ENCODE measurements at places on chromosomes 1 and 21. TPM values are rescaled to one million over a fixed set of nuclear protein-coding genes. Genes with fewer than 3 reads are reported as not detected.

Gene LRRC3
- 2.3 TPM for total RNA-seq

Gene SRP9
- 551 TPM for total RNA-seq

Gene ATAD3A
- total RNA-seq, result 14.8 TPM

DNA sequence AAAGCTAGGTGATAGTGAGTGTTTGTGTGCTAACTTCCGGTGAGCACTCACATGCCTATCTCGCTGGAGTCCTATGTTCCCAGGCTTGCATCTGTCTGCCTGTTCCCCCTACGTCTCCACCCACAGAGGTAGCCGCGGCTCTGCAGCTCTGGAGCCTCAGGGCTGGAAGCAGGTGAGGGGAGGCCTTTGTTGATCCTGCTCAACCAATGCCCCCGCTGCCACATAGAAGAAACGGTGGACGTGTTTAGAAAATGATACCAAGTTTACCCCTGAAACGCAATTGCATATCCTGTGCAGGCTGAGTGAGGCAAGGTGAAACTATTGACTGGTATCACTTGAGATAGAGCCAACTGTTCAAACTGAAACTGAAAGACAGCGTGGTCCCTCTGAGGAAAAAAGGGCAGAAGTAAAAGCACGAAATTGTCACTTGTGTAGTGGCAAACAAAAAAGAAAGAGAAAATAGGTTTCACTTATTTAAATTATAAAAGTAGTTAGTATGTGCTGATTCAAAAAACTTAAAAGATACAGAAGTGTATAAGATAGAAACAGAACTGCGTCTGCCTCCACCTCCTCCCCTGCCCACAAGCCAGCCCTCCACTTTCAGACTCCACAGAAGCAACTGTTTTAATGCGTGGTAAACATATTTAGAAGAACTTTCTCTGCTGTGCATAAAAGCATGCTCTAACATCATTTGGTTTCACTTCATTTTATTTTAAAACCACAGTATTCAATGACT is 38.6 kb upstream of the ETS2 start:
- no peak for DNase-seq

DNA sequence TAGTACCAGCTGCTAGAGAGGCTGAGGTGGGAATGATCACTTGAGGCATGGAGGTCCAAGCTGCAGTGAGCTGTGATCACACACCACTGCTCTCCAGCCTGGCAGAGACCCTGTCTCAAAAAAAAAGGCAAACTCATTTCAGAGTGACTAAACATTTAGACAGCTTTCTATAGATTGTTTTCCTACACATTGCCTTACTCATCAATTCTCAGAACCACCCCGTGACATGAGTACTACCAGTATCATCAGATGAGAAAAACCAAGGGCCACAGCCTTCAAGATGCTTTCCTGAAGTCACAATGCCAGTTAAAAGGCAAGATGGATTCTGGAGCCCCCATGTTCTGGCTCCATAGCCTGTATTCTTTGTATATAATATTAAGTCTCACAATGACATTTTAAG is 22.4 kb upstream of the SMPDL3B start:
- no peak for DNase-seq

GRCh38 chr1:119573886-119574285 is 66.9 kb downstream of the HSD3B1 start:
- no peak for DNase-seq

DNA sequence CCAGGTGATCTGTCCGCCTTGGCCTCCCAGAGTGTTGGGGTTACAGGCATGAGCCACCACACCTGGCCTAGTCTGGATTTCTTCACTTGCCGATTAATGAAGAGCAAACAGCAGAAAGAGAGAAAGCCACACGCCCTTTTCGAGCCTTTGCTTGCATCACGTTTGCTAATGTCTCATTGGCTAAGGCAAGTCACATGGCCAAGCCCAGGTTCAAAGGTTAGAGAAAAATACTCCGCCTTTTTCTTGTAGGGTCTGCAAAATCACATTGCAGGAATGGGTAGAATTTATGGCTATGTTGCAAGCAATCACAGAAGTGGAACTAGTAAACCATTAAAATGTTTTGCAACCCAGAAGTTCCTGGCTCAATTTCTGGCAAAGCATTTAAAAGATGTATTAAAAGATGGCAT is 26.8 kb upstream of the BACH1 start:
- no peak for DNase-seq
